Stimulated activated CD4-positive, alpha-beta T cell treated with anti-CD3 and anti-CD28 coated beads, Interleukin-2, amount 100 ng/mL, for 24 hours (primary cell): ENCODE measurements at places on chromosomes 3 and 15.

- DNase-seq = peak; percentile 29
Observed at GRCh38 chr3:50405249-50405648, 45.9 kb upstream of the TMEM115 start.

- no peak for DNase-seq
Observed at GRCh38 chr15:92943581-92943980, 43.5 kb downstream of the CHD2 start.

DNA sequence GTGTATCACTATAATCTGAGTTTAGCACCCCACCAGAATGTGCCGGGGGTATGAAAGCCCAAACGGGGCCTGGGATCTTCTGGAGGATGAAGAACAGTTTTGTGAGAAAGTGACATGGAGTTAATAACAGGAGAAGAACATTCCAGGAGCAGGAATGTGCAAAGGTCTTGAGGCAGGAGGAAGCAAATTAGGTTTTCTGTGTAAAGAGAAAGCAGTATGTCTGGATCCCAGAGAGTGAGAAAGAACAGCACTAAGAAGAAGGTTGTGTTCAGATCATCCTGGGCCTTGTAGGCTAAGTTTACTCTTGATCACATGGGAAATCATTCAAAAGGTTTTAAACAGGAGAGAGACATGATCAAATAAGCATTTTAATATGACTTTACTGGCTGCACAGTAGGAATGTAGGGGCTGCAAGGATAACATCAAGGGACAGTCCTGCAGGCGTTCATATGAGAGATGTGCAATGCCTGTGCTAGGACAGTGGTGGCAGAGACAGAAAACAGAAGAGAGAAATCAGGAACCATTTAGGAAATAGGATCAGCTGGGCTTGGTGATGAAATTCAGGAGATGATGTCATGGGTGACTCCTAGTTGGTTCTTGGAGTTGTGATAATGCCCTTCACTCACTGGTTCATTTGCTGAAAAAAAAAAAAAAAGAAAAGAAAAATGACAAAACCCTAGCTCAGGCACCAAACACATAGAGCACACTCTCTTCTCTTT lies 113.5 kb downstream of the TNIK start:
- no peak for DNase-seq

- DNase-seq = no peak
Observed at GRCh38 chr3:194494951-194495374, 8.2 kb upstream of the ATP13A3 start.

DNA sequence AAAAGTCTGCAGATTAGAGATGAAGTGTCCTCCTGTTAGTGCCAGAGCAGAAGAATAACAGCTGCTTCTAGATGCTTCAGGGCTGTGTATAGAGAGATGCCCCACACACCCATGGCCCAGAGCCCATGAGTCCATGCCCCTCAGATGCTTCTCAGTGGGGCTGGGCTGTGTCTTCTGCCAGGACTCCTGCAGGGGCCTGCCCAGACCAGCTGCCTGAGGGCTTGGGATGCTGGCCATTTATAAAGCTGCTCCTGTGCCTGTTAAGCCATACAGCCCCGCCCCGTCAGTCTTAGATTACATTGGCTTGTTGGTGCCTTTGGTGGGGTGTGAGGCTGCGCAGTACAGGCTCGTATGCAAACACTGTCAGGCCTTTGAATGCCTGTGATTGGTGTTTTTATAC lies 318.0 kb upstream of the CTDSPL start:
- DNase-seq = no peak

- no peak for DNase-seq
Observed at GRCh38 chr15:29018995-29019976, 133.5 kb downstream of the APBA2 start.

- no peak for DNase-seq
Observed at GRCh38 chr3:29827756-29828155, 546.9 kb downstream of the RBMS3 start.

GRCh38 chr3:126704494-126705214 lies 614 bp downstream of the CHCHD6 start:
- no peak for DNase-seq

- DNase-seq = no peak
Observed at GRCh38 chr15:37031198-37031597, 69.2 kb downstream of the MEIS2 start.
